Common myeloid progenitor, CD34-positive (primary cell): ENCODE measurements at places on chromosomes 2 and 18.

DNA sequence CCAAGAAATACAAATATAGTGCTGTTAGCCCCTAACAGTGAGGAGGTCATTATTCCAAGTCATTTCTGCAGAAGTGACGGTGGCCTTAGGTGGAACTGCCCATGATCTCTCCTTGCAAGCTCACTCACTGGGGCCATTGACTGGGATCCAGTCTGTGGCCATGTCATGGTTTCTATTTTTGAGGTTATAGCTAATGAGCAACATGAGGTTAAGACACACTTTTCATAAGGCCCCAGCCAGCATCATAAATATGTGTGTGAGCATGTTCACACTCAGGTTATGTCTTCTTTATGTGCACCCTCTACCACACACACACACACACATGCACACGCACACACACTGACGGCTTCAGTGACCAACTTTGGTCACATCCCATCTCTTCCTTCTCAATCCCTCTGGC lies 484 bp downstream of the AFF3 start:
- peak; percentile 59 for DNase-seq

- DNase-seq = no peak
These were observed 51.2 kb upstream of the GLI2 start for GRCh38 chr2:120684289-120685065.

DNA sequence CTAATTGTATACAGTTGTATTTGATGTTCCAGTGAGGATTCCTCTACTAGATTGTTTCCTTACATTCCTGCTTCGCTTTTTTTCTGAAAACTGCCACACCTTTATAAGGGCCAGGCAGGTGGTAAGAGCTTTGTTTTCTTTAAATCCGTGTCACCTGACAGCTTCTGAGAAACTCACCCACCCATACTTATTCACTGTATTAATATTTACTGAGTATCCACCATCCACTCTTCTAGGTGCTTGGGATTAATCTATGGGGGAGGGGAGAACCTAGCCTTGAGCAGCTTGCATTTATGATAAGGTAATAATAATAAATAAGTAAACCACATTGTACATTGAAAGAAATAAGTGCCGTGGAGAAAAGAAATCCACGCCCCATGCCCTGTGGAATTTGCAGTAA lies 174.7 kb upstream of the AGAP1 start:
- no peak for DNase-seq

DNA sequence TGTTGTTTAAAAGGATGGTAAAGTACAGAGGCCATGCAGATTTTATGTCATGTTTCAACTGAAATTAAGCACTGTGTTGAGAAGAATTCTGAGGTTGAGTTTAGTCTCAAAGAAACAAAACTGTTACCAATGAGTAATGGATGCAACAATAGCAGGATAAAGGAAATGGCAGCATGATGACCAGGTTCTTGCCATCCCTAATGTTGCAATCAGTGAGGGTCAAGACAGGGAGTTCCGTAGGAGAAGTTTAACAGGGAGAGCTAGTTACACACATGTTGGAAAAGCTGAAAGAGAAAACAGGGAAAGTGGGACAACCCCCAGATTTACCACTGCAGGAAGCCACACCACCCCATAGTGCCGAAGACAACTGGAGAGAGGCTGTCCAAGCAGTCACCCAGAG lies 343.8 kb upstream of the EPHA4 start:
- no peak for DNase-seq

- no peak for DNase-seq
These were observed 409.1 kb upstream of the CRIM1 start for GRCh38 chr2:35946478-35946877.

DNA sequence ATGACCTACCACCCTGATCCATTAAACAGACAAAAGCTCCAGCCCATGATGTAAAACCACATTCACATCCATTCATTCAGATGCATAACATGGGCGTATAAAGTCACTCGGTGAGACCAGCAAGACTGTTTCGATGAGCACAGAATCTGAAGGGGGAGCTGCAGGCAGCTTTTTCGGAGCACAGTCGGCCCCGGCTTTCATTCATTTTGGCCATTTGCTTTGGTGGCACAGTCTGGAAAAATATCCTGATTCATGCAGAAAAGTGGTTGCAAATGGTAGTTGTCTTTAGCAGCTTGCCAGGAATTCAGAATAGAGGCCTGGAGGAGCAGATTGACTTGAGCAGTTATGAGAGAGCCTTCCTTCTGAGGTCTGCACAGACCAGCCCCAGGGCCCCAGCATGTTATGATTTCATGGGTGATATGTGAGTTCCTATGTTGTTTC lies 11.2 kb downstream of the ARID5A start:
- DNase-seq = no peak

GRCh38 chr18:48546396-48546795 lies 7.6 kb downstream of the CTIF start:
- no peak for DNase-seq

GRCh38 chr18:9808295-9809241 lies 77.2 kb upstream of the TXNDC2 start:
- no peak for DNase-seq

GRCh38 chr2:62996534-62997186 lies 54.0 kb upstream of the OTX1 start:
- peak; percentile 13 for DNase-seq

DNA sequence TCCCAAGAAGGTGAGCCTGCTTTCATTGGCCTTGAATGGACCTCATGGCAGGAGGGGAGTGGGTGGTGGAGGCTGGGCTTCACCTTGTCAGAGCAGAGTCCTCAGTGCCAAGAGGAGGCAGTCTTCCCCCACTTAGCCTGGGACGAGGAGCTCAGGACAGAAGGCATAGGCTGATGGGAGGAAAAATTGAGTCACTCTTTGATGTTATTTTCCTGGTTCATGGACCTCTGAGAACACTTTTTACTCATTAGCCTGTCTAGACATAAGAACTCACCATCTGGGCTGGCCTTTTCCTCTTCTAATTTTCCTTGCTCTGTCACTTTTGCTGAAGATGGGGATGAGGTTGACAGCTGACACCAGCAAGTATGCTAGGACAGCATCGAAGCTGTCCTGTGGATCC lies 225.7 kb upstream of the TNP1 start:
- DNase-seq = no peak

- no peak for DNase-seq
These were observed 142.9 kb downstream of the ASB1 start for GRCh38 chr2:238569507-238570195.

DNA sequence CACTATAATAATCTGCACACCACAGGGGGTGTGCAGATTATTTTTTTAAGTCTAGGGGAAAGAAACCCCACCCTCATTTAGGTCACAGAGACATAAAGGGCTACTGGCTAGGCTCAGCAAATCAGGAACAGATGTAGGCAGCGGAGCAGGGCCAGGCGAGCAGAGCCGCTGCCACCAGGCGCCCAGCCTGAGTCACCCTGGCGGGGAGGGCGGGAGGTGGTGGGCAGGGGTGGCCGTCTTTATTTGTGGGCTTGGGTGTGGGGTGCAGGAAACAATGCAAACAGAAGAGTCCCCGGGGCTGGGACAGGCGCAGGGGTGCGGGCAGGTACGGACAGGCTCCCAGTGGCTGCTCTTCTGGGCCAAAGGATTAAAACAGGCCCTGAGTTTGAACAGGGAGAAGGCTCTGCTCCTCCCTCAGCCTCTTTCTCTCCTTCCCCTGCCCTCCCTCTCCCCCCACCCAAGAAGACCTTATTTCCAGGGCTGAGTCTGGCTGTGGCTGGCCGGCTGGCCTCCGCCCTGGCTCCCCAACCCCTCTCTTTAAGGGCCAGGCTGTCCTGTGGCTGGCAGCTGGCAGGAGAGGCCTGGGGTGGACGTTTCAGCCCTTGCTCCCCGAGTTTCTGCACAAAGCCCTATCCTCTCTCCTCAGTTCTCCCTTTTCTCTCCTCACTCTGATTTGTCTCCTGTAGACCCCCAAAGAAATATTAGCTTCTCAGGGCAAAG lies 142.9 kb upstream of the SMAD2 start:
- DNase-seq = no peak

- no peak for DNase-seq
These were observed 206.0 kb downstream of the ZNF521 start for GRCh38 chr18:25145731-25146511.

- no peak for DNase-seq
These were observed 659 bp upstream of the COX5B start for GRCh38 chr2:97645112-97645694.

GRCh38 chr2:95165030-95165370 lies 609 bp upstream of the ZNF2 start:
- DNase-seq = peak; percentile 45
